ENCODE measurements at places on chromosomes 4 and X.

- no peaks in the 10 kb centered on the region for H3K36me3 ChIP-seq
- no peaks in the 10 kb centered on the region for H3K4me1 ChIP-seq
- no peaks in the 10 kb centered on the region for H3K27me3 ChIP-seq
These were observed 83.5 kb downstream of the LNX1 start for GRCh38 chr4:53507671-53508286.

DNA sequence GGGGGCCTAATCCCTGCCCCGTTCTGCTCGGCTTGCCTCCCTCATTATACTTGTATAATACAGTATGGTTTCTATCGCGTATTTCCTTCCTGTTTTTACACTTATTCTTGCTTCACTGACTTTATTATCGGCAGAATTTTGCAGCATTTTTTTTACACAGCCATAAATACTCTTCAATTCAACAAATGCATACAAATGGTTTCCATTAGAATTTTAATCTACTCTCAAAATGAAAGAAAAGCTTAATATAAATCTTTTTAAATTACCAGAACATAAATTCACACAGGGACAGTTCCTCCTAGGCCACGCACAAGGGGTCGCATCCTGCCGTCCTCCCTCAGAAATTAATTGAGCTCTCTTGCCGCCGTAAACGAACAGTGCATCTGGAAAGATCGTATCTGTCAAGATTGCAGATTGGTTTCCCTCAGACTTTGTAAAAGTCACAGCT is 42.9 kb downstream of the DCTD start:
- H3K4me3 ChIP-seq = no peak overlapping the region
- H3K27me3 ChIP-seq = no peaks in the 10 kb centered on the region

GRCh38 chr4:97396605-97397004 is 746.7 kb downstream of the STPG2 start:
- no peaks in the 10 kb centered on the region for H3K4me1 ChIP-seq
- no peaks in the 10 kb centered on the region for H3K36me3 ChIP-seq
- no peak overlapping the region for H3K4me3 ChIP-seq
- DNase-seq = no peak
- no peaks in the 10 kb centered on the region for H3K27me3 ChIP-seq

- no peak for DNase-seq
- H3K36me3 ChIP-seq = no peaks in the 10 kb centered on the region
- H3K27me3 ChIP-seq = no peaks in the 10 kb centered on the region
- H3K4me1 ChIP-seq = no peaks in the 10 kb centered on the region
- no peak overlapping the region for H3K4me3 ChIP-seq
- H3K27ac ChIP-seq = no peak overlapping the region
These were observed 24.5 kb upstream of the WDR1 start for GRCh38 chr4:10140866-10141759.

DNA sequence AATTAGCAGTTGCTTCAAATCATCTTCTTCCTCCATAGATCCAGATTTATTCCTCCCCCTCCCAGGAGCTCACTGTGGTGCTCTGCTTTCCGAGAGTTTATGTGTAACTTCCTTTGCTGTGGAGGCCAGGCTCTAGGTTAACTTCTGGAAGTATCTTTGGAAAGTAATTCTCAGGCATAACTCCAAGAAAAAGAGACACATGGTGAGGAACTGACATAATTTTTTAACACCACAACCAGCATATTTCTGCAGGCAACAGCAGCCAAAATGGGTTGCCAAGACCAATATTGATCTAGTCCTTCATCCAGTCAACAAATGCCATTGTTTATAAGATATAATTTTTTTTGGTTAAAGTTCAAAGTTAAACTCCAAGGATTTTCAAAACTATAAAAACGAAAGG is 114.5 kb upstream of the RBPJ start:
- H3K27me3 ChIP-seq = no peaks in the 10 kb centered on the region

Measured in ovary (tissue), 10 donors.